NCI-H460 (cell line): ENCODE measurements at places on chromosomes 5 and 9. TPM values are rescaled to one million over a fixed set of nuclear protein-coding genes. Genes with fewer than 3 reads are reported as not detected.

DNA sequence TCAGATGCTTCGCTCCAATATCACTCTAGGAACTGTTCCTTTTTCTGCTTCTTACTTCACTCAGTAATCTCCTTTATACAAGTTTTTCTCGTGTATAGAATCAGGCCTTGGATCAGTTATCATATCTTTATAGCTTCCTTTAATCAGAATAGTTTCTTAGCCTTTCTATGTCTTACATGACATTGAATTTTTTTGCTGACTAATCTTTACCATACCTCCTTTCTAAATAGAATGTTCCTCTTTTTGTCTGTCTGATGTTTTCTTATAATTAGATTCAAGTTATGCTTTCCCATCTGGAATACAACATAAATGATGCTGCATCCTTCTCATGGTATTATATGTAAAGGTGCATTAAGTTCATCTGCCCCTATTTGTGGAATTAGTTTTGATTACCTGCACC lies 40.2 kb upstream of the TYRP1 start:
- DNase-seq = no peak

- DNase-seq = no peak
Observed at GRCh38 chr9:86602715-86603114, 248.5 kb upstream of the TUT7 start.

DNA sequence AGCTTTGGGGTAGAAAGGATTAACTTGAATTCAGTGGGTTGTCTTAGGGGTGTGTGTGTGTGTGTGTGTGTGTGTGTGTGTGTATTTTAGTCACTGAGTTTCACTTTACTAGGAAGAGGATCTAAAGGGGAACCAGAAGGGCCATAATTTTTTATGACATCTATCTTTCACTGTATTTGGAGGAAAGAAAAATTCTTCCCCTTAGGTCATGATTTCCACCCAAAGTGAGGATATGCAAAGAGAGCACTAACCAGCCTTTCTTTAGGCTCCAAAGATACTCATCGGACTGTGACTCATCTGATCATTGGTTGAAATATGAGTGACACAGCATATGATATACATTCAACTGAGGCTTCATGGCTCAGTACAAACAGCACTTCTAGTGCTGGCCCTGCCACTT lies 75.2 kb upstream of the RASGRF2 start:
- no peak for DNase-seq

DNA sequence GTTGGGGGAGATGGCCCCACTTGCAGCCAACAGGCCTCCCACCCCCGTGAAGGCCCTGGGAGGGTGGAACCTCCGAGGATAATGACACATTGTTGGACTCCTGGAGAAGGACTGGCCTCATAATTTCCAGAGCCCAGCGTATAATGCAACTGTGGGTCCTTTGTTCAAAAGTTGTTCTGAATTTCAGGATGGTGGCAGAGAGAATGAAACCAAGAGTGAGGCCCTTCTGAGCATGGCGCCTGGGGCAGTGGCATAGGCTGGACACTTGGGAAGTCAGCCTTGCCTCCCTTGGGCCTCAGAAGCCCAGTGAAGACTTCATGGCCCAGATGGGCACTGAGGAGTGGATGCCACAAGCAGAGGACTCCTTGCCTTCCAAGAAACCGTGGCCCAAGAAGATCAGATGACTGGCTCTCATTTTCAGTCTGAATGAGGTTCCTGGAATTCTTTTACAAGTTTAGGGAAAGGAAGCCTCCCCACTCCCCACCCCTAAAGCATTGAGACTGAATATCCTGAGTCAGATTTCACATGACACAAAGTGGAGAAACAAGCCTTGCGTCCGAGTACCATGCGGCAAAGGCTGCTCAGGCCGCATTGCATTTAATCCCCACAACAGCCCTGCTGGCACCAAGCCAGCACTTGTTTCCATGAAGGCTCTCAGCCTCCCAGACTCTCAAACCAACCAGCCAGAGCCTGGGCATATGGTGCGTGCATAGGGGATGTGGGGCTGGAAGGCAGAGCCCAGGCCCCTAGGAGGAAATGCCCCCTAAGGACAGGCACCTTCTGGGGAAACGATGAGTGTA lies 96.7 kb upstream of the SMIM23 start:
- no peak for DNase-seq

GRCh38 chr9:130484362-130485072 lies 39.8 kb downstream of the ASS1 start:
- DNase-seq = no peak

DNA sequence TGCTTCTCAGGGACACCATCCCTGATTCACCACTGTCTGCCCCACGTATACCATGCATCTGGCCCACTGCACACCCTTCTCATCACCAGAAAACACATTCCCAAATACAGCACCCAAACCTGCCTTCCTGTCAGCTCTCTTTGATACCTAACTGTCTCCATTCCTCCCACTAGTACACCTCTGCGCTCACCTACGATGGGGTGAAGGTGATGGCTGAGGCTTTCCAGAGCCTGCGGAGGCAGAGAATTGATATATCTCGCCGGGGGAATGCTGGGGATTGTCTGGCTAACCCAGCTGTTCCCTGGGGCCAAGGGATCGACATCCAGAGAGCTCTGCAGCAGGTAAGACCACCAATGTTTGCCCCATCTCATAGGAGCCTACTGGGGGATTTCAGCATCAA lies 186.4 kb downstream of the GRIA1 start:
- DNase-seq = no peak

GRCh38 chr5:93107141-93107540 lies 473.9 kb downstream of the NR2F1-AS1 start:
- no peak for DNase-seq

DNA sequence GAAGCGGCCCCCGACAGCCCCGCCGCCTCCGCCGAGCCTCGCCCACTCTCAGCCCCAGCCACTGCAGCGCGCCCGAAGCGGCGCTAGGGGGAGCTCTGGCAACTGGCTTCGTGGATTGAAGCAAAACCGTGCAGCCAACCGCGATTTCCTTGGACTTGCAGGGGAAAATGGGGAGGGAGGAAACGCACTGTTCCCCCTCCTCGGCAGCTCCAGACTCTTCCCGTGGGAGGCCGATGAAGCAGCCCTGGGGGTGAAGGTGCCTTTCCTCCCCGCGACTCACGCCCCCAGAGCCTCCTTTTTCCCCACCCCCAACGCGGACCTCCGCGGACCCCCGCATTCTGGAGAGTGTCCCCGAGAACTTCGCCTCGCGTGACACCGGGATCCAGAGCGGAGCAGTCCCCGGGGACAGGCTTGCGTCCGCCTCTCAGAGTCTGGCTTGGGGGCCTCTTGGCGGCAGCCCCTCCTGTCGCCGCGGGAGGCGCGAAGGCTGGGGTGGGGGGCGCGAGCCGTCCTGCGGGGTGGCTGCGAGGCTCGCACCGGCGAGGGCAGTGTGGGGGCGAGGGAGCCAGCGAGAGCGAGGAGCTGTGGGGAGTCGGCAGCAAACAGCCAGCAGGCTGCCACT lies 3.8 kb downstream of the IER5L start:
- DNase-seq = peak; percentile 88

DNA sequence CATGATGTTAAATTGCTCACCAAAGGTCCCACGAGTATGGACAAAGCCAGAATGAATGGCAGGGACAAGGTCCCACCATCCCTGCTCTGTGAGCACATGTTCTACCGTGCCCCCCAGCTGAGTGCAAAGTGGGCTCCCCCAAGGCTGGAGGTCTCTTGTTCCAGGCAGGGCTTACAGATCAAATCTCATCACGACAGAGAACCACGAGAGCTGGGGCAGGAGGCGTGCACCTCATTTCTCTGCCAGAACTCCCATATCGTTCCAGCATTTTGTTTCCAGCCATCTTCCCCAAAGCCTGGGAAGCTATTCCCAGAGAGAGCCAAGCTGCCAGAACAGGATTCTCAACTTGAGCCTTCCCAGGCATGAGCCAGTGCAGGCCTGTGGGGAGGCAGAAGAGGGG lies 108.5 kb downstream of the ZNF354C start:
- DNase-seq = no peak

DNA sequence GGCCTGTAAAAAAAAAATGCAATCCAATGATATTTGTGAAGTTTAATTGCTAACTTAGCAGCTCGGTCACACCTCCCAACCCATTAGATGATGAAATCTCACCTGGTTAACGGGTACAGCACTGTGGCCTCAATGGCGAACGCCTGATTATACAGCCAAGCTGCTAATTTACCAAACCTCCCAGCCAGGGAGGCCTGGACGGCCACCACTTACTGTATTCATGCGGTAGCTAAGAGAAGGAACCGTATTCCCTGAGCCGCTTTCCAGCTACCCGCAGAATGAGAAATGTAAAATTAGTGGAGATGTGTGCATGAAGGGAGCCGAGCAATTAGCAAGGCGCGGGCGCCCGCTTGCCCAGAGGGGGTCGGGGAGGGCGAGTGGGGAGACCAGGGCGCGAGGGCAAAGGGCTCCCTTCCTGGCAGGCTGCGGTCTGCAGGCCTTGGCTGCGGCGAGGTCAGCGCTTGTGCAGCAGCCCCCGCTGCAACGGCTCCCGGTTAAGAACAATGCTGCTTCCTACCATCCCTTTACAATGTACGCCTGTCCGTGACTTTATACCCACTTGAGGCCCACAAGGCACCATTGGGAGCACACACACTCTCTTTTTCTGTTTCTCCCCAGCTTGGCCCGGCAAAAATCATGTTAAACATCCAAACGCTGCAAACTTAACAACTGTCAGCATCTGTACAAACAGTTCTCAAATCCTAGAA lies 70.4 kb upstream of the TBCA start:
- DNase-seq = no peak

- no peak for DNase-seq
Observed at GRCh38 chr5:138580777-138581176, 5.6 kb upstream of the HSPA9 start.

DNA sequence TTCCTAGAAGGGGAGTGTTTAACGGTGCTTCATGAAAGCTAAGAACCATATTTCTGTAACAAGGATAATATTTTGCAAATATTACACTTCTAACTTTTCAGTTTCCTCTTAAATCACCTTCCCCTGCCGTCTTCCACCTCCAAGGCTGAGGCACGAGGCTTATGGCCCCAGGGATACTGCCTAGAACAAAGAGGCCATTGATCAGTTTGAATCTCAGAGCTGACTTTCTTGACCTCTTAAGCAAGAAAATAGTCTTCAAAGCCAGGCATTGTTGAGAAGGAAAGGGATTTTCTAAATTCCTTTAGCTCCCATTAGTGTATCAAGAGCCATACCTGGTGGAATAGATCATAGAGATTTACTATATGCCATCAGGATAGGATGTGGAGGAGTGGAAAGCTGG lies 566.2 kb downstream of the BNC2 start:
- DNase-seq = no peak

GRCh38 chr5:125510651-125511050 lies 764.2 kb upstream of the ZNF608 start:
- DNase-seq = no peak

DNA sequence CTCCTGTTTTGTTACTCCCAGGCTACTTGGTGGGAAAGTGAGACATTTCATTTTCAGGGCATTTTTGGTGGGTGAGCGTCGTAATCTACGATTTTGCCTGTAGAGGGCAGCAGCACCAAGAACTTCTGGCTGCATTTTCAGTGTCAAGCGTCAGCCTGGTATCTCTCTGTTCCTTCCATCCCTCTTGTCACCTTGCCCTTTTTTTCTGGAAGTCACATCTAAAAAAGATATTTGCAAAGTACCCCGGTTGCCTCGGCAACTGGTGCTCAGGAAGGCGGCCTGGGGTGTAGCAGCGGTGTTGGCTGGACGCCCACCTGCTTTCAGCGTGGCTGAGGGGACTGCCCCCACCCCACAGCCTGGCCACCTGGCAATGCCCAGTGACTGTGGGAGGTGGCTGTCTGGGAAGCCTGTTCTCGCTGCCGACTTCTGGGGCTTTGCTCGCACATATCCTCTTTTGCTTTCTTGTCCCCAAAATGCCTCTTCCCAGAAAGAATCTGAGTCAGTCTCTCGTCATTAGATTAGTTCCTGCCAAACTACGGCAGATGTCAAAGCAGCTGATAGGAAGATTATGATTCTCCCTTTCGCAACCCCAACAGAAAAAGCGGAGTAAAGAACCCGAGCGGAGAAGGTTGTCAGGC lies 84.5 kb downstream of the ACER2 start:
- peak; percentile 47 for DNase-seq

GRCh38 chr9:8732367-8733075 lies 932.9 kb upstream of the DMAC1 start:
- DNase-seq = no peak

GRCh38 chr5:147949711-147950573 lies 43.6 kb upstream of the C5orf46 start:
- DNase-seq = peak; percentile 55

DNA sequence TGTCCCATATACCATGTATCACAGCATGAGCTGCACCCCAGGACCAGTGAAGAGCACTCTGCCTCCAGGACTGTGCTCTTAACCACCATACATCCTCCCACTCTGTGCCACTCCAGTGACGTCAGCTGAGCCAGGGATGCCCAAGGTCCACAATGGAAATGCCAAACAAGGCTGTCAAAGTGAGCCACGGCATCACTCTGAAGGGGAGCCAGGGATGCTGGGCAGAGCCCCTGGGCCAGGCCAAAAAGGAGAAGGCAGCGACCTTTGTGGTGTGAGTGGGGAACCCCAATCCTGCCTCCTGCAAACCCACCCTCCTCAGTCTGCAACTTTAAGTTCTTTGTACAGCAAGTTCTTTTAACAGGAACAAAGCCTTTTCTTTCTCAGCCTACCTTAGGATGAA lies 242.7 kb downstream of the SYK start:
- no peak for DNase-seq

- DNase-seq = no peak
Observed at GRCh38 chr5:95401626-95402025, 10.5 kb downstream of the FAM81B start.

GRCh38 chr5:11642438-11642837 lies 261.8 kb downstream of the CTNND2 start:
- no peak for DNase-seq

DNA sequence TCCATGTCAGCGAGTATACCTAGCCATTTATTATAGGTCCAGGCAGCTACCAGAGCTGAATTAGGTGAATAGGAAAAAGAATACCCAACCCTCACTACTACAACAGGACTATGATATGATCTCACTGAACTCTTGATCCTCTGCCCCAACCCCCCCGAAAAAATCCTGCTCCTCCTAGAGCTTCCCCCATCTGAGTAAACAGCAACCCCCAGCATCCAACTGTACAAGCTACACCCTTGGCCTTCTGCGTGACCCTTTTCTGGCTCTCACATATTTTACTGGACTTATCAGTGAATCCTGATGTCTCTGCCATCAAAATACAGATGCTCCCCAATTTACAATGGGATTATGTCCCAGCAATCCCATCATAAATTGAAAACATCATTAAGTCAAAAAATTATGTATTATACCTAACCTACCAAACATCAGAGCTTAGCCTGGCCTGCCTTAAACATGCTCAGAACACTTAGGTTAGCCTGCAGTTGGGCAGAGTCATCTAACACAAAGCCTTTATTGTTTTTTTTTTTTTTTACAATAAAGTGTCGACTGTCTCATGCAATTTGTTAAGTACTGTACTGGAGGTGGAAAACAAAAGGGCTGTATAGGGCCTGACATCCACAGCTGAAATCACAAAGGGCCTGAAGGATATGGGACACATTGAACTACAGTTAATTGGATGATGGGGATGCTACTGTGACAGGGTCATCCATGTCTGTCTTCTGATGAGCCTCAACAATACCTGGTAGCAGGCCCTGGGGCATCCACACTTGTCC lies 128.9 kb upstream of the ERCC6L2 start:
- no peak for DNase-seq

Gene OBP2B
- total RNA-seq = not detected in 2 replicates

Gene SPATA9
- total RNA-seq = 0.42 and 0.49 TPM in 2 replicates

Gene LRRC19
- total RNA-seq = not detected in 2 replicates

Gene HINT2
- total RNA-seq = 18.2 and 22.8 TPM in 2 replicates

Gene SHC3
- total RNA-seq = 2.0 and 2.4 TPM in 2 replicates

Gene CCDC112
- 10.9 and 13.0 TPM in 2 replicates for total RNA-seq

Gene PLPP1
- 27.5 and 28.3 TPM in 2 replicates for total RNA-seq

Gene FRRS1L
- not detected in 2 replicates for total RNA-seq

Gene OSMR
- total RNA-seq = 79.4 and 82.8 TPM in 2 replicates

Gene RIGI
- 5.5 and 7.0 TPM in 2 replicates for total RNA-seq
